Gastrocnemius medialis (tissue), 4 donors: ENCODE measurements at places on chromosomes 5 and 9. TPM values are rescaled to one million over a fixed set of nuclear protein-coding genes. Genes with fewer than 3 reads are reported as not detected.

The TRAF1 gene
- 1.6 TPM for total RNA-seq

The PCDHA9 gene
- not detected for total RNA-seq

The SPATA31D4 gene
- total RNA-seq, result not detected

The RNF180 gene
- 3.7 TPM for total RNA-seq

The PLPP7 gene
- total RNA-seq, result 110 TPM

The SH3GL2 gene
- not detected for total RNA-seq

The LAMC3 gene
- 1.2 TPM for total RNA-seq

The RUFY1 gene
- total RNA-seq, result 26.7 TPM

The ZNF658 gene
- total RNA-seq, result 4.1 TPM

The SCGB3A2 gene
- total RNA-seq, result not detected

- DNase-seq, result no peak
Measured at GRCh38 chr5:5293029-5293428, 129.4 kb upstream of the ICE1 start.

DNA sequence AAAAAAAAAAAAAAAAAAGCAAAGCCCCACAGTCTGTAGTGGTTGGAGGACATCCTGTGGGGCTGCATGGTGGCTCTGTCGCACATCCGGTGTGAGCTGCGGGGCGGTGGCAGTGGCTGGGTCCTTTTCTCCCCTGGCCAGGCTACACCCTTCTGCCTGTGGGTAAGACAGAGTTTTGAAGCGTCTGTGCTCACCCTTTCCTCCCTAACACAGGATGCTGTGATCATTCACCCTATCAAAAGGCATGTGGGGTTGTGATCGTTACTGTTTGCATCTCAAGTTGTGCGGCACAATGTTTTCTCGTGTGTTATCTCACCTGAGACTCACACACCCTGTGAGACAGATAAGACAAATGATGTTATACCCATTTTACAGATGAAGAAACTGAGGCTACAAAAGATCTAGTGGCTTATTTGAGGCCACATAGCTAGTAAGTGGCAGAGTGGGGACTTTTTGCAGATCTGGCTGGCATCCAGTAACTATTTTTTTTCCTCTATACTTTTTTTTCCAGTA is 17.5 kb downstream of the IRF1 start:
- DNase-seq, result no peak

GRCh38 chr5:153086486-153086885 is 404.0 kb upstream of the GRIA1 start:
- DNase-seq, result no peak

- no peak for DNase-seq
Measured at GRCh38 chr5:149432911-149433401, 53.9 kb upstream of the IL17B start.

DNA sequence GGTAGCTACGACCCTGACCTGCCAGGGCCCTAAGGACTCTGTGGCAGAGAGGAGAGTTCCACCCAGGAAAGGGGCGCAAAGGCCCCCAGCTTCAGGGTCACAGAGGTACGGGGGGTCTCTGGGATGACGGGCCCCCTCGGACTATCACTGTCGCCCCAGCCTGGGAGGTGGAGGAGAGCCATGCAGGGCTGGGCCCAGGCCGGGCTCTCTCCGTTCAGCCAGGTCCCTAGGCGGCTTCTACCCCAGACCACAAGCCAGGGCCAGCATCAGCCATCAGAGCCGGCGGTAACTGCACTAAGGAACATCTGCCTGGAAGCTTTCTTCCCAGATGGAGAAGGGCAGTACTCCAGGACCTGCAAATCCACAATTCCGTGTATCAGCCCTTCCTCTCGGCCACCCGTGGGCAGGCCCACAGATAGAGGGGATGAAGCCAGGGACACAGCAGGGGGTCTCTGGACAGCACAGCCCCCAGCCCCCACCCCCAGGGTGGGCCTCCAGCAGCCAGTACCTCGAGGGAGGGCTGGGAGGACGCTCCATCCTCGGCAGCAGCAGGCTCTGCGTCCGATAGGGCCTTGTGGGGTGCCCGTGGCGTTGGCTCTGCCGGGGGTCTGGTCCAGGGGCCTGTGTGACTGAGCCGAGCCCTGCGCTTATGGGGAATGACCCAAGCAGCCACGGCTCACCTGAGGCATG is 38.4 kb downstream of the NACC2 start:
- DNase-seq, result no peak

- no peak for DNase-seq
Measured at GRCh38 chr5:168895295-168896071, 316.3 kb upstream of the PANK3 start.

GRCh38 chr5:219460-219863 is 1.3 kb downstream of the SDHA start:
- DNase-seq, result no peak

DNA sequence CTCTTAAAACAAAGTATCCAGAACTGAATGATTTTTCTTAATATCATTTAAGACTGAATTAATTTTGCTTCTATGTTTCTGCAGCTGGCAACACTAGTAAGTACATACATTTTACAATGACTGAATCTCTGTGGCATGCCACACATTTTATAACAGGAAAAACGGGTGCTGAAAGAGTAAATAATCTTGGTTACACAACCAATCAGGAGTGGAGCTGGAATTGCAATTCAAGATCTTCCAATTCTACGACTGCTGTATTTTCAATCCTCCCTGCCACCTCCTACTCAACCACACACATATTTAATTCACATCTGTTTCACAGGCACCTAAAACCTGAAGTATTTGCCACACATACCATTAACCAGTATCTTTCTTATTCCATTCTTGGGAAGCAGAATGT is 52.7 kb upstream of the NR5A1 start:
- no peak for DNase-seq

GRCh38 chr9:115138151-115138550 is 20.2 kb upstream of the TNC start:
- DNase-seq, result no peak

- no peak for DNase-seq
Measured at GRCh38 chr9:567128-567746, 274.3 kb upstream of the DMRT1 start.

- DNase-seq, result no peak
Measured at GRCh38 chr5:170341545-170341944, 44.0 kb upstream of the LCP2 start.

DNA sequence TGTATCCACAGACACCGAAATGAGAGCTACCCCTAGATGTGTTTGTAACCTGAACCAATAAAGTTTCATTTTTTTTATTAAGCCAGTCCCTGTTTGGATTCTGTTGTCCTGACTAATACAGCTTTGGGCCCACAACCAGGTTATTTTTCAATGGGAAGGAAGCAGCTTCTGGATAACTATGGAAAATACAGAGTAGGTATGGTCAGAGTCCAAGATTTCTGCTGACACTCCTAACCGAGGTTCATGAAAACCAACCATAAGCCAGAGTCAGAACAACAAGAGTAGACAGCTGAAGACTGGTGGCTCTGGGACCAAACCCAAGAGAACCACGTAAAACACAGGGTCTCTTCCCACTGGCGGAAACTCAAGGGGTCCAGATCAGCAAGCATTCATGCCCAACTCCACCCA is 10.8 kb downstream of the KLF9 start:
- DNase-seq, result no peak
